Coronary artery (tissue), 2 donors: ENCODE measurements at places on chromosomes 2 and 18.

- no peak for DNase-seq
These were observed 102.5 kb downstream of the BARD1 start for GRCh38 chr2:214706986-214707385.

GRCh38 chr2:230471074-230471473 is 55.1 kb downstream of the SP100 start:
- DNase-seq: no peak

GRCh38 chr2:85398426-85399182 is 11.6 kb downstream of the CAPG start:
- DNase-seq: no peak

- no peak for DNase-seq
These were observed 249.0 kb downstream of the EXOC6B start for GRCh38 chr2:72576861-72577260.

- peak; percentile 29 for DNase-seq
These were observed 81.6 kb upstream of the SALL3 start for GRCh38 chr18:78898066-78898465.

GRCh38 chr2:102735416-102736109 is 26.3 kb upstream of the TMEM182 start:
- no peak for DNase-seq

DNA sequence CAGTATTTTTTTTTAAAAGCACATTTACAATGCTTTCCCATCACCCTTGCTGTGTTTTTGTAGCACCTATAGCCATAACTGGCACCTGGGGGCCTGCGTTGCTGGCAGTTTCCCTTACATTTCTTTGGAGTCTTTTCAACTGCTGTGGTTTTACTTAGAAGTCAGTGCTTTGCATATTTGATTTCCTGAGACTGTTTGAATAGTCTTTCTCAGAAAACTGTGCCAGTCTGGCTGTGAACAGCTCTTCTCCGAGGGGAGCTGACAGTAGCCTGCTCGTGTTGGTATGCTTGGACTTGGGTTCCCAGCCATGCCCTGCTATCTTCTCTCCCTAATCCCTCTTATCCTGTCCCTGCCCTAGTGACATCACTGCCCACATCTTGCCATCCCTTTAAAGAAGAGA is 81.5 kb downstream of the DPP4 start:
- DNase-seq: no peak

DNA sequence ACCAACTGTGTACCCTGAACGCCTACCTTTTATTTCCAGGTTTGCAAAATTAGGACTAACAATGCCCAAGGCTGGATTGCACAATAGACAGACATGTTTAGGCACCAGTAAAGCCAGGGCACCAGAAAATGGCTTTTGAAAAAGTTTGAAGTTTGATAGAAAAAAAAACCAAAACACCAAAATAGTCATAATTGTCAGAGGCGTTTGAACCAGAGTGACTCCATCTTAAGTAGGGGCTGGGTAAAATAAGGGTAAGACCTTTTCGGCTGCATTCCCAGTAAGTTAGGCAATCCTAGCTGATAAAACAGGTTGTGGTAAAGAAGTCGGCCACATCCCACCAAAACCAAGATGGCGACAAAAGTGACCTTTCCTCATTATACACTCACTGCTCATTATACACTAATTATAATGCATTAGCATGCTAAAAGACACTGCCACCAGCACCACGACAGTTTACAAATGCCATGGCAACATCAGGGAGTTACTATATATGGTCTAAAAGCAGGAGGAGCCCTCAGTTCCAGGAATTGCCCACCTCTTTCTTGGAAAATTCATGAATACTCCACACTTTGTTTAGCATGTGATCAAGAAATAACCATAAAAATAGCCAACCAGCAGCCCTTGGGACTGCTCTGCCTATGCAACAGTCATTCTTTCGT is 105.1 kb upstream of the MSH2 start:
- no peak for DNase-seq

DNA sequence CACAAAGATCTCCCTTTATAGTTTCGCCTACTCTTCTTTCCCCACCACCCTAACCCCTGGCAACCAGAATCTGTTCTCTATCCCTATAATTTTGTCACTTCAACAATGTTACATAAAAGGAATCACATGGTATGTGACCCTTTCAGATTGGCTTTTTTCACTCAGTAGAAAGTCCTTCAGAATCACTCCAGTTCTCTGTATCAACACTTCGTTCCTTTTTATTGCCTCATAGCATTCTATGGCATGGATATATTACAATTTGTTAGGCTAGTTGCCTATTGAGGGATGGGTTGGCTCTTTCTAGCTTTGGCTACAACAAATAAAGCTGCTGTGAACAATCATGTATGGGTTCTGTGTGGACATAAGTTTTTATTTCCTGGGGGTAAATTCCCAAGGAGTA is 163.1 kb downstream of the RPIA start:
- no peak for DNase-seq

DNA sequence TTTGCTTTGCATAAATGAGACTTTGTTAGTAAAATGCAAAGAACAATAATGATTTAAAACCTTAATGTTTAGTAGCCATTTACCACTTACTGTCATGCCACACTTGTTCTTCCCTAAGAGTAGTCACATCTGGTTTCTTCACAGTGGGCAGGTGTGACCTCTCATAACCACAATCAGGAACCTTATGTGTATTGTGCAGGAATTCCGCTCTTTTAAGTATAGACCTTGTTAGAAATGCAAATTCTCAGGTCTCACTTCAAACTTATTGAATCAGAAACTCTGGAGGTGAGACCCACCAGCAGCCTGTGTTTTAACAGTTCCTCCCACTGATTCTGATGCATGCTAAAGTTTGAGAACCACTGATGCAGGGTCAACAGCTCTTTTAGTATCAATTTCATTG is 518.8 kb upstream of the MEX3C start:
- no peak for DNase-seq

DNA sequence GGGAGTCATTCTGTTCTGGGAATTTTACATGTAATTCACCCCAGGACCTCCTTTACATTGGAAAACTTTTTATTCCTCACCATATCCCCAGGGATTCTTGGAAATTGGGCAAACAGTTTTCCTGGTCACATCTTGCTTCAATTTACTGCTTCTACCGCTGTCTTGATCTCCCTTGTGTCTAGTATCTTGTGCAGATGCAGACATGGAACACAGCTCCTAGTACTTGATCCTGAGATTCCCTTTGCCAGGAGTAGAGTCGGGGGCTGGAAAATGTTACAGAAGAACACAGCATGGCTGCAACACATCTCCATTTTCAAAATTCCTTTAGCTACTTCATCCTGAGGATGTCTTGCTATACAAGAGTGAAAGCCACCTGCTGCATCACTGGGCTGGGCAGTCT is 472.8 kb downstream of the PLCL1 start:
- DNase-seq: no peak
